ENCODE measurements at places on chromosomes 3 and 15.

DNA sequence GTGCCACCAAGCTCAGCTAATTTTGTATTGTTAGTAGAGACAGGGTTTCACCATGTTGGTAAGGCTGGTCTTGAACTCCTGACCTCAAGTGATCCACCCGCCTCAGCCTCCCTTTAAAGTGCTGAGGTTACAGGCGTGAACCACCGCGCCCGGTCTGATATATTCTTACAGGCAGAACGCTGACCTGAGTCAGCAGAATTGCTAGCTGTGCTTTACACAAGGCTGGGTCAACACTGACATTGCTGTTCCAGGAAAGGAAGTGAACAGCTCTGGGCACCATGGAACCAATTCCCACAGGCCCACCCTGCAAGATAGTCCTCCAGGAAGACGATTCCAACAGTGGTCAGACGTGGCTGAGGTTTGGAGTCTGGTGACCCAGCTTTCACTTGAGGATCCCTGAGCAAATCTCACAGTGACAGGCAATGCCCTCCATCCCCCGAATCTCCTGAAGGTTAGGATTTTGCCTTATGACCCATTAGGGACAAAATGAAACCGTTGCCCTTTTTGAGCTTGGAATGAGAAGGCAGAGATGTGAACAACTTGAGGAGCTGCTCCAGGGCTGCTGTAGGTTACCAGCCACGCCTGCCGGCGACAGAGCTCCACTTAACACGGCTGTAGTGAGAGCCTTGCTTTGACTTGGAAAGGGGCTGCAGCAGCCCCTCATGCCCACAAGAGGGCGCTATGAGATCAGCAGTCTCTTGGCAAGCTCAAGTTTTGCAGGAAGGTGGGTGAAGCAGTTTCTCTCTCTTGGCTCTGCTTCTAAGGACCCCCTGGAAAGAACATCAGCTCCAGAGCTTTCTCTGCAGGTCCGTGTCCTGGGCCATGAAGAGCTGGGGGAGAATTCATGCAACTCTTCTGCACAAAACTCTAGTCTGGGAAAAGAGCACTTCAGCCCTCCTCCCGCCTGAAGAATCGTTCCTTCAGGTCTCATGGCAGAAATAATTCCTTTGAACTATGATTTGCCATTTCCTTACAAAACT, 74.1 kb downstream of the SENP2 start:
- no peak for DNase-seq

DNA sequence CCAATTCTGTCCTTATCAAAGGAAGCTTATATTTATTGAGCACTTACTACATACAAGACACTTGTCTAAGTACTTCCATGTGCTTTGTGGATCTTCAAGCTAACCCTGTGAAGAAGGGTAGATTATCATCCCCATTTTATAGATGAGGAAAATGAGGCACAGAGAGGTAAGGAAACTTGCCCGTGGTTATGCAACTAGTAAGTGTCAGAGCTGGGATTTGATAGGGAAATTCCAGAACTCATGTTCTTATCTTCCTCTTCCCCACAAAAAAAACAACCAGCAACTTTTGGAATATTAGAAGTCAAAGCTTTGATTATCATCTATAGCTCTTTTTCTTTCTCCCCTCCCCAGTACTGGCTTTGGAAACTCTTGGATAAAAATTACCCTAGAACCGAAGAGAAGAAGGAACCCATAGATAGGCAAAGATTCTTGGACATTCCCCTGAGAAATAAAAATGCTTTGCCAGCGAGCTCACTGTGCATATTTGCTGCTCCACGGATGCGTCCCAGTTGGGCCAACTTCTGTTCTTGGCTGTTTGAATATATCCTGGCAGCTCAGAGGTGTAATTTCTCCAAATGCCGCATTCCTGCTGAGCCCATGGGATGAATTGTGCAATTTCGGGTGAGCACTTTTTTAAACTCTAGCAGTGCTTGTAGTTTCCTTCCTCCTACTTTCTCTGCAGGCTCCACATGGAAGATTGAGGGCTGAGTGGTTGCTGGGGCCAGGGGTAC, 591.5 kb upstream of the CFAP20DC start:
- DNase-seq, result no peak

DNA sequence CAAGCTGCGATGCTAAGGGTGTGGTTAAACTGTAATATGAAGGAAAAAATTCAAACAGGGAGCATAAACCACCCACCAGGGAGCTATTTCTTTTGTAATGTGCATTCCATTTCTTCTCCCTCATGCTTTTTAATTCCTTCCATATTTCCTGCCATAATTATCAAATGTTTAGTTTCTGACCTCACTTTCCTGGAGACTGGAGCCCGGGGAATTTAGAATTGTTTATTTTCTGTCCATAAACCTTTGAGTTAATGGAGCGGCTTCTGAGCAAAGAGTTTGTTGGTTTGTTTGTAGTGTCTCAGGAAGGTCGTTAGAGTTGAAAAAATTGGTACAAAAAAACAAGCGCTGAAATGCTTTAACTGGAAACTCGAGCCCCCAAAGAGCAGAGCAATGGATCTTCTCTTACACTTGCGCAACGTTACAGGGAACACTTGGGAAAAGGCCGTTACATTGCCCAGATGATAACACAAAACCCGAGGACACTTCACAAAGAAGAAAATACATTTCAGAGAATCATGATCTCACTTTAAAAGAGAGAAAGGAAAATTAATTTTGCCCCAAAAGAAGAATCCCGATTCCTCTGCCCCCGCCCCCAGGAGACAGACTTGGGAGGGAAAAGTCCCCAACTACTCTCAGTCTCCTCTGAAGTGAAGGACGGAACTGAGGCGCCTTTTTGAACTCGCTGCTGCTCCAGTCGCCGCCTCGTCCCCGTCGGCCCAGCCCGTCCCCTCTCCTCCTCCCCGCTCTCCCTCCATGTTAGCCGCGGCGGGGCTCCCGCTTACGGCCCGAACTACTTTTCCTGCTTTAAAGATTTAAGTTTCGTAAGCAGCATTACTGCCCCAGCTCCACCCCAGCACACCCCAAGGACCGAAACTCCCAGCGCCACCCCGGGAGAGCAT, 842 bp downstream of the FSTL1 start:
- no peak for DNase-seq

GRCh38 chr3:152184971-152185686, 83.6 kb upstream of the MBNL1 start:
- no peak for DNase-seq

GRCh38 chr3:189848395-189849040, 217.3 kb downstream of the TP63 start:
- no peak for DNase-seq

GRCh38 chr3:19213603-19214220, 65.4 kb downstream of the KCNH8 start:
- DNase-seq, result no peak

DNA sequence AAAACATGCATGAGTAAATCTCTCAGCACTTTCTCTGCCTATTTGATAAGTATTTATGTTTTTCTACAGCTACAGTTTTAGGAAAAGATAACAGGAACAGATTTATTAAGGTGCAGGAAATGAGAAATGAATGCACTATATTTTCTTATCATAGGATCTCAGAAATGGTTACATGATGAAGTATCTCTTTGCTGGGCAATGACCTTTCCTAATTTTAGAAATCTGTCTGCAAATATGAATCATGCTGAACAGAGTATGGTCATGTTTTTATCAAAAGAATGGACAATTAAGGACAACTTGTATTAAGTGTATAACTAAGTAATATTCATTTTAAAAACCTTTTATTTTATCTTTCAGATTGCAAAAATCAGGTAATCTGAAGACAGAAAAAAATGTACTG, 53.8 kb upstream of the SPPL2A start:
- no peak for DNase-seq

- no peak for DNase-seq
Measured at GRCh38 chr3:161914703-161915417, 418.3 kb downstream of the OTOL1 start.

DNA sequence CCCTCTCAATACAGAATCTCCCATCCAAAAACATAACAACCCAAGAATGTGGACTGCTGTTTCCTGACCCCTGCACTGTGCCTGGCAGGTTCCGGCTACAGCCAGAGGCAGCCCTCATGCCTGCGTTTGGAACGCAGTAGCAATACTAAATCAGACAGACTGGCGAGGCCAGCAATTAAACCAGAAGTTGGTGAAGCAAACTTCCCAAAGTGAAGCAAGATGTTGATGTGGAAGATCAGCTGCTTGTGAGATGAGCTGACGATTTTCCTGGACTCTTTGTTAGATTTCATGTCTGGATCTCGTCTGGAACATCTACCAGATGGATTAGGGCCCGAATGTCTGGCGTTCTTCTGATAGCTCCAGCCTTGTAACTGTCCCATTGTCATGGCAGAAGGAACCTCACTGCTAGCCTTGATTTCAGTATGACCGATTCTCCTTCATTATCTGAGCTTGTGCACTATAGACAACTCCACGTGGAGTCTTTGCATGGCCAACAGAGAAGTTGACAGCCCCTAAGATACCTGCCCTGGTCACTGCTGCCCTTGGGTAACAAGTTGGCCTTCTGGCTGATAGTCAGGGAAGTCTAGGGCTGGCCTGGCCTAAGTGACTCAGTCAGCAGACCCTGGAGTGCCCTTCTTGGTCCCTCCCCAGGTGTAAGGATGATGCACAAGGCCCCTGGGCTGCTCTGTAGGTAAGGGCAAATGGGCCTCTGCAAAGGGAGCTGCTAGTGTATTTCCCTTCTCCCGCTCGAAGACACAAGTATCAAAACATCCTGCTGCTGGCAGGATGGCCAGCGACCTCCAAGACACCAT, 126.5 kb downstream of the ADAMTS17 start:
- no peak for DNase-seq

DNA sequence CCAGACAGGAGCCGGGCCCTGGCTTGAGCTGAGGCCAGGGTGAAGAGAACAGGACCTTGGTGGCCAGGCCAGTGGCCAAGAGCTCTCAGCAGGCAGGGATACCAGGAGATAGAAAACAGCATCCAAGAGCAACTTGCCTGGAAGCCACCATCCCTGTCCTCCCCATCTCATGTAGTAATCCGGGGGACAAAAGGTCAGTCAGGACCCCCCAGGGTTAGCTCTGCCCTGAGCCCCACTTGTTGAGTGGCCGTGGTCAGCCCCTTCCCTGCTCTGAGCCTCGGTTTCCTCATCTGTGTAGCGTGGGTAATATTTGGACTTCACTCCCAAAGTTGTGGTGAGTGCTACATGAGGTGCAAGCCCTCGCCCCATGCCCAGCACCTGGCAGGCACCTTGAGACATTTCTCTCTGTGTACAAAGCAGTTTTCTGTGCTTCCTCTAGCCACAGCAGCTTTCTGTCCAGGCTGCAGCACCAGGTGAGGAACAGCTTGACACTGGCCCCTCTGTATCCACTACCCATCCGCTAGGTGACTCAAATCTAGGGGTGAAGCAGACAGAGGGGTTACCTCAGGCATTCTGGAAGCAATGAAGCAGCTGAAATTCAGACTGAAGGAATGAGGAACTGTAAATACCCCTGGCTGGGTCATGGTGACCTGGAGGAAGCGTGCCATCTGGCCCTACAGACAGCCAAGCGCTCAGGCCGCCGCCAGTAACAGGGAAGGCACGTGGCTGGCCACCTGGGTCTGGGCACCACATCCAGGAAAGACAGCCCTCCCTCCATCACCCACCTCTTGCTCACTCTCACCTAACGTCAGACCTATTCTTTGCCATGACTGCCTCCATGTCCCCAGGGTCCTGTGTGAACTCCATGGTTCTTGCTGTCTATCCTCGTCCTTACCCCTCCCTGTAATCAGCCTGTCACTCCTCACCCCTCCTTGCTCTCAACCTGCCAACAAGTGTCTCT, 6.7 kb downstream of the CISH start:
- DNase-seq, result no peak

DNA sequence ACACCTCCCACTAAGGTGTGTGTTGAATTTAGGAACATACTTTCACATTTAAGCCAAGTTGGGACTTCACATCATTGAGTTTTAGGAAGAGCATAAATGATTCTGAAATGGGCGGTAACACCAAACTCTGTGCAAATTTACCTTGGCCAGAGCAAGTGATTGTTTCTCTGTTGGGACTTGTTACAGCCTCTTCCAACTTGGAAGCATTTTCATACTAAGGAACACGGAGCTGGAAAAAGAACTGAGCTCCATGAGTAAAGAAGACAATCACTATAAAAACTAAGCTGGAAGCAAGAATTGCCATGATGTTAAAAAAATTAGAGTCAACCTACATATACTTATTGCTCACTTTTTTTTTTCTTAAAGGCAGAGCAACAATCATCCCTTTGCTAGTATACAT, 371.3 kb downstream of the ERC2 start:
- DNase-seq, result no peak

- DNase-seq, result no peak
Measured at GRCh38 chr3:182902236-182902635, 78.1 kb downstream of the DCUN1D1 start.

- no peak for DNase-seq
Measured at GRCh38 chr3:43041517-43041916, 62.4 kb downstream of the GASK1A start.

Measured in cortex of kidney (tissue), 1 donor.